RPMI7951 (cell line): ENCODE measurements at places on chromosomes 4 and X.

- DNase-seq: peak; percentile 86
Observed at GRCh38 chrX:40154853-40155588, 57.3 kb upstream of the BCOR start.

DNA sequence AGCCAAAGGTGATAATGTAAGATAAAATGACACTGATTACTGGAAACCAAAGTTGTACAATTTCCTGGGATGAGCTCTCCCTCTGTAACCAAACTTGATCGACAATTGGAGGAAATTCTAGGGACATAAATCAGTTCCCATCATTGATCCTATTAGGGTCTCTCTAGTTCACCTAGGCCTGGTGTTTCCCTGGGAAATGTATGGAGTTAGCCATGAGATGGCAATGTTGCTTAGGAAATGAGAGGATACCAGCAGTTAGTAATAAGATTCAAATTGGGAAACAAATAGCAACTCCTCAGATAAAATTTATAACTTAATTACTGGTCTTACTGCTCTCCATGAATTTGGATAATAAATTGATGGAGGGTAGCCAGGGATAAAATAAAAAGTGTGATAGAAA lies 52.2 kb downstream of the SPATA18 start:
- DNase-seq: no peak

GRCh38 chrX:45784590-45784989 lies 583.9 kb upstream of the DIPK2B start:
- DNase-seq: no peak

GRCh38 chrX:154021131-154021611 lies 1.5 kb upstream of the IRAK1 start:
- DNase-seq: peak; percentile 70

DNA sequence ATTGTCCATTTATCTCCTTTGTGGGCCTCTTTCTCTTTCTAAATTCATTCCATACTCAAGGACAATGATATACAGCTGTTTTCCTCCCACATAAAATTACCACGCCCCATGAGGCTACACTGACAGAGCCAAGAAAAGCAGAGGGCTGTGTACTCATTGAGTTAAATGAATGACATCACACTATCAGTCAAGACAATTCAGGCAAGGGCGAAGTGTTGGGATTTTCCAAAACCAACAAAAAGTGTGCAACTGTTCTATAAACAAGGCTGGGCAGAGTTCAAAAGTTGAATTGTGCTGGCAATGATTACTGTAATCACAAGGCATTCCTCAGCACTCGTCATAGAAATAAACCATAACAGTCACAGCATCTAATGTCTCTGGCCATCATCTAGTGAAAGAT lies 799.6 kb upstream of the DIAPH2 start:
- peak; percentile 17 for DNase-seq
